ENCODE measurements at places on chromosomes 6 and 20.

- no peak for DNase-seq
Measured at GRCh38 chr6:138176652-138177232, 15.0 kb downstream of the ARFGEF3 start.

GRCh38 chr20:6038256-6038655 is 15.6 kb downstream of the LRRN4 start:
- no peak for DNase-seq

DNA sequence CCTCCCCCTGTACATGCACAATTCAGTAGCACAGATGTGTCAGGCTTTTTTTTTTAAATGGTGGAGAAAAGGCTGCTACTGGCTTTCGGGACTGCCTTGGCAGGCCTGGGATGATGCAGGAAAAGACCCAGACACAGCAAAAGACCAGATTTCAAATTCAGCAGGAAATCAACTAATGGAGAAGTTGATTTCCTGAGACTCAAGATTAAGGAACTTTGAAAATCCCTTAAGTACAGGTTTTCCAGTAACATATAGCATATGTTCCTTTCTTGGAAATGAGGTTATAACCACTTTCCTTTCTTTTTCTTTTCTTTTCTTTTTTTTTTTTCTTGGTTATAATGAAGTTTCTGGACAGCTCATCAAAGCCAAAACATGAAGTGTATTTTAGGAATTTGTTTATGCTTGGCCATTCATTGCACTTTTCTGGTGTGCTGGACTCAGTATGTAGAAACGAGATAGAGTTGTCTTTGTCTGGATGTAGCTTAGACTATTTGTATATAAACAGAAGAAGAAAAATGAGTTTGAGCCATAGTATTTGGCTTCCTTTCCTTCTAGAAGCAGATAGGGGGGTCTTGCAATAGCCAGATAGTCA is 119.4 kb downstream of the SASH1 start:
- no peak for DNase-seq

GRCh38 chr6:75852721-75853120 is 103.7 kb downstream of the MYO6 start:
- DNase-seq, result no peak

DNA sequence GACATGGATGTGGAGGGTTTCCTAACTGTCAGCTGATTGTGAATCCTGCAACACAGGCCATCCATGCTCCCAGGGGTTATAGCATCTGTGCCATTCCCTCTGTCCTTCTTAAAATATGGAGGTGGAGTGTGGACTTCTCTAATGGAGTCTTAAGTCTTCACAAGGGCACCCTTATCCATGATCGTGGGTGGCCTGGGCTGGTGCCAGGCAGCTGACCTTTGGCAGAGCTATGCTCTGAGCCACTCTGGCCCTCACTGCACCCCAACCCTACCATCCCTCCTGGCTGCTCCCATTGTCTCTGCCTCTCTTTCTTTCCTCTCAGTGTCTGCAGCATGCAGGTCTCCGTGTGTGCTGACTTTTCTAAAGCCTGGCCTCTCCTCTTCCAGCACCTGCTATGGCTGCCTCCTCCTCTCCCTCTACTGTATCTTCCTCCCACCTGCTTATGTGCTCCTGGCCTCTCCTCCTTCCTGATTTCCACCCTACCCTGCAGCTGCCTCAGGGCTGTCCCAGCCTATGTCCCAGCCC is 11.2 kb upstream of the PCMTD2 start:
- no peak for DNase-seq

- DNase-seq, result no peak
Measured at GRCh38 chr6:144935181-144935580, 650.0 kb downstream of the UTRN start.

- DNase-seq, result no peak
Measured at GRCh38 chr20:12383821-12384220, 466.1 kb downstream of the BTBD3 start.

GRCh38 chr20:36825385-36826104 is 50.4 kb upstream of the TLDC2 start:
- DNase-seq, result no peak

- DNase-seq, result no peak
Measured at GRCh38 chr20:38197619-38198018, 32.5 kb upstream of the TGM2 start.

DNA sequence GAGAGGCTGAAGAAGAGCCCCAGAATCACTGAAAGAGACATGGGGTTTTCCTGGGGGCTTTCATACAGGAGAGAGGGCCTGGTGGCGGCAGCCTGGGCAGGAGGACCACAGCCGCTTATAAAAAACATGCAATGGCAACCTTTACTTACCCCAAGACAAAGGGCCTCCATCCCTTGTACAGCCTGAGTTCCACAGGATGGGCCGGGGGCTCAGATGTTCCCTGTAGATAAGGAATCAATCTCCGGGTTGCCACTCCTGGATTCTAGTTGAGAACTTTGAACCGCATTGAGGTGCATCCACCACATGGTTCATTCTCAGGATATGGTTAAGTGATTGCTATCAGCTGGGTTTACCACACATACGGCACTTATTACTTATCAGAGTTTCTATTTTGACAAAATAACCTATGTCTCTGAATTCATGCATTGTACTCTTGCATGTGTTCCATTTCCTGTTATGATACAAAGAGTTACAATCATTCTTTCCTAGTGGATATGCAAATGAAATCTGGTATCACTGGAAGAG is 677.6 kb downstream of the KIF16B start:
- no peak for DNase-seq

DNA sequence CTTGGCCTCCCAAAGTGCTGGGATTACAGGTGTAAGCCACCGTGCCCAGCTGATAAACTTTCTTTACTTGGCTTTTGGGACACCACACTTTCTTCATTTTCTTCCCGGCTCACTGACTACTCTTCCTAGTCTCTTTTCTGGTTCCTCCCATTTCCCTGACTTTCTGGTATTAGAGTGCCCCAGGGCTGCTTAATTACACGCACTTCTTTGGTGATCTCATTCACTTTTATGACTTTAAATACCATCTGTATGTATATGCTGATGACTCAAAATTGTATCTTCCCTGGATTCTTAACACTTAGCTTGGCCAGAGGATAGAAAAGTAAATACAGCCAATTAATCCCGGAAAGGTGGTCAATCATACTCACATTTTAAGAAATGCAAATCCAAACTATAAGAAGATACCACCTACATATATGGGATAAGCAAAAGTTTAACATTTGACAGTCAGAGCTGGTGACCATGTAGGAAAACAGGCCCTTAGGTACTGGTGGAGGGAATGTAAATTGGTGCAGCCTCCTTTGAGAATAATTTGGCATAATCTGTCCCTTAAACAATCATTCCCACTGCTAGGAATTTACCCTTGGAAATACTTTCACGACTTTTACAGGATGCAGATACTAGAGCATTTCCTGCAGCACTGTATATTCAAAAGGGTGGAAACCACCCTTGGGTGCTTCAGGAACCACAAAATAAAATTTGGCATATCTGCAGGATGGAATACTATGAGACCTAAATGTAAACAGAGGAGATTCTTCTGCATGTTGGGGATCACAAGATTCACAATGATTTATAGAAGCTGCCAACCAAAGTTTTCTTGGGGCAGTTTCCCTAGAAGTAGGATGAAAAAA is 9.4 kb upstream of the NANP start:
- no peak for DNase-seq

GRCh38 chr6:111784433-111784832 is 88.8 kb downstream of the FYN start:
- DNase-seq, result no peak
